ENCODE measurements at places on chromosomes 2 and 18. TPM values are rescaled to one million over a fixed set of nuclear protein-coding genes. Genes with fewer than 3 reads are reported as not detected.

DNA sequence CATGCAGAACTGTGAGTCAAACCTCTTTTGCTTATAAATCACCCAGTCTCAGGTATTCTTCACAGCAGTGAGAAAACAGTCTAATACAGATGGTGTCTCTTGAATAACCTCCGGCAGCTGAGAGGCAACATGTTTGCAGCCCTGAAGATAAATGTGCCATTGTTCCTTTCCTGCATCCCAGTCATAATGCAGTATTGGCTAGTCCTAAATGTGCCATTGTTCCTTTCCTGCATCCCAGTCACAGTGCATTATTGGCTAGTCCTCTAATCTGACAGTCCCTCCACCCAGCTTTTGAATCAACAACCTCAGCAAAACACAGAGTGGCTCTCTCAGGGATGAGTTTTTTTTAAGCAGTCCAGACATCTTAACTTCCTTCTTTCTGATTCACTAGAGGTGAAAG lies 550.7 kb downstream of the RIT2 start:
- DNase-seq, result no peak

GRCh38 chr2:16950436-16950835 lies 284.8 kb upstream of the CYRIA start:
- no peak for DNase-seq

DNA sequence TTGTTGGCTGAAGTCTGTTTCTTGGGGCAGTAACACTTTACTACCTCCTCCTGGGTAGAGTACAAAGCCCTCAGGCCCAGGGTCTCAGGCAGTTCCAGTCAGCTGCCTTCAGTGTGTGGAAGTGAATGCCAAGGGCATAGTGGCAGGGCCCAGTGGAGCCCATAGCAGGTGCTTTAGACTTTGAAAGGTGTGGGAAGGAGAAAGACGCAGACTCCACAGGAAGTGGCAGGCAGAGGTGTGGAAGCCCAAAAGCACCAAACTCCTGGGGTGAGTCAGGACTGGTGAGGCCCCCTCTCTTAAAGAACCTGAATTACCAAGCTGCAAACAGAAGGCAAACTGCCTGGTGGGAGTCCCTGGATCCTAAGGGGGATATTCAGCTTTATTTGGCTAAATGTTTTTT lies 45.3 kb downstream of the ADAM23 start:
- no peak for DNase-seq

DNA sequence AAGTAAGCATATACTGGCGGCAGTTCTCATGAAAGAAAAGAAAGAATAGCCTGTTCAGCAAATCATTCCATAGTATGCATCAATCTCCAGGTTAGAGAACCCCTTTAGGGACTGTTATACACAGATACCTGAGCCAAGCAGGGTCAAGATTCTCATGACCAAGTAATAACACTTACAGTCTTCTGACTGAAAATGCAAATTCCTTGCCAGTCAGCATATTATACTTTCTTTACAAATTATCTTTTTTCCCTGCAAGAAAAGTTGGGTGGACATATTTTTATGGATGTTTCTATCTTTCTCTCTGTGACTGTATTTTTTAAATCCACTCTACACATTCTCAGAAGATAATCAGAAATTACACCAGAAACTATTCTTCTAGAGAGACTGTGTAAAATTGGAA lies 120.4 kb upstream of the COL5A2 start:
- no peak for DNase-seq

DNA sequence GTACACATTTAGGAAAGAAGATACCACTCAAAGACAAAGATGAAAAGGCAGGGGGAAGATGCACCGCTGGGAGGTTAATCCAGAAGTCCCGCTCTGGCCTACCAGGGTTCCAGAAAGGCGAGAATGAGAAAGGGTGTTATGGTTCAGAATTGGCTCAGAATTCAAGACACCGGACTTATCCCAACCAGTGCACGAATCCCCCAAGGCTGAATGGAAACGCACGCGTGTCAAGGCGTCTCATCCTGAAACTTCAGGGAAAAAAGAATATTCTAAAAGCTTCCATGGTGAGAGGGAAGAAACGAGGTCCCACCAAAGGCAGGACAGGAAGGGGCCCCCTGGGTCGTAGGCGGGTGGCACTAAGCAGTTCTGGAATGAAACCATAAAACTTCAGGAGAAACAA lies 71.9 kb downstream of the SLC66A2 start:
- no peak for DNase-seq

- DNase-seq, result no peak
Observed at GRCh38 chr2:119062179-119062578, 96.4 kb downstream of the C1QL2 start.

DNA sequence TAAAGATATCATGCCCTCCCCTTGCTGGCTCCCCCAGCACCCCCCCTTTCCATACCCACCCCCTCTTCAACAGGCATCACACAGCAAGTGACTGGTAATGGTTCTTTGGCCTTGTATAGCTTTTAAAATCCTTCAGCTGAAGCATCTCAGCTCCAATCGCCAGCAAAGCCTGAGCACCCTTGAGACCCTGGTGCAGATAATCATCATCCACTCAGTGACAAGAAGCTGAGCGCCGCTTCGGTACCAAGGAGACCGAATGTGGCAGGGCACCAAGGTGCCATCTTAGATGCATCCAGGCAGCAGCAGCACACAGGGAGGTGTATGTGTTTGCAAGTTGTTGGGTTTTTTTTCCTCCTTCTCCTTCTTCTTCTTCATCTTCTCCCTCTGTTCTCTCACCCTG lies 232.7 kb downstream of the BCL11A start:
- no peak for DNase-seq

GRCh38 chr2:118417406-118418120 lies 329.3 kb downstream of the INSIG2 start:
- no peak for DNase-seq

DNA sequence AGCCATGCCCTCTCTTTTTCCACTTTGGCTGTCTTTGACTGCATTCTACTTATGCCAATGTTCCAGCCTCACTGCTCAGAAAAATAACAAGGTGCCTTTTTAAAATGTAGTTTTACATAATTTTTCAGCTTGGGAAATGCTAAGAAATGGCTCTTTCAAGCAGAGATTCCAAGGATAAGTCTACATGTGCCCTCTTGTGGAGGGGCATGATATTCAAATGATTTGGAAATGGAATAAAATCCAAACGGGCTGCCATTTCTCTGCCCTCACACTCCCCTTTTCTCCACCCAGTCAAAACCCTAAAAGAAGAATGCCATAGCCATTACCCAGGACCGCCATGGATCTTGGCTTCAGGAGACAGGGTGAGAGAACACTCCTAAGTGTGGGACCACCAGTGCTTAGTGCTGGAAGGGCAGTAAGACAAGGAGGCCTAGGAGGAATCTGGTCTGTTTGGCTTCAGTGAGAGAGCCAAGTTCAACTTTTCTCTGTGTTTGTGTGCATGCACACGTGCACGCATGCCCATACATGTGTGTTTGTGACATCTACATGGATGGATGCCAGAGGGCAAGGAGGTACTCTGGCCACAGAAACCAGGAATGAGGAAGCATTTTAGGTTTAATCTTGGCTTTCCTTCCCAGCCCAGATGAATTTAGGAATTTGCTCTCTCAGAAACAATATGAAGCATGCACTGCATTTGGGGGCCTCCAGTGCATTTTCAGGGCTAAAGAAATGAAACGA lies 174.0 kb upstream of the SLC14A2 start:
- DNase-seq, result peak; percentile 20

- no peak for DNase-seq
Observed at GRCh38 chr2:121778741-121779487, 23.5 kb downstream of the TSN start.

- peak; percentile 79 for DNase-seq
Observed at GRCh38 chr2:237691029-237691907, 63.9 kb downstream of the LRRFIP1 start.

- DNase-seq, result peak; percentile 82
Observed at GRCh38 chr2:10452312-10452711, 4.2 kb upstream of the ODC1 start.

DNA sequence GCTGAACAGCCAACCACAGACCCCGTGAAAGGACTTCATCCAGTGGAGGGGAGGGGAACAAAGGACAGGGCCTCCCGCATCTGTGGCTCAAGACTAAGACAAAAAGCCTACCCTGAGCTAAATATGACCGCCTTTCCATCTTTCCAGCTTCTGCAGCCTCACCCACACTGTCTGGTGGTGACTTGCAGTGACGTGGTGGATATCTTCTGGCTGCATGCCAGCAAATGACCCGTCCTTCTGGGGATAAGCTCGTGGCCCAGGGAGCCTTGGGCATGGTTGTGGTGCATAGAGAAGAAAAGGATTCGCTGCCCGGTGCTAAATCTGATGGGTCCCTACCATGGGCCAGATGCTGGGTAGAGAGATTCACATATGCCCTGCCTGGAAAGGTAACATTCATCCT lies 8.7 kb upstream of the NGEF start:
- DNase-seq, result no peak

DNA sequence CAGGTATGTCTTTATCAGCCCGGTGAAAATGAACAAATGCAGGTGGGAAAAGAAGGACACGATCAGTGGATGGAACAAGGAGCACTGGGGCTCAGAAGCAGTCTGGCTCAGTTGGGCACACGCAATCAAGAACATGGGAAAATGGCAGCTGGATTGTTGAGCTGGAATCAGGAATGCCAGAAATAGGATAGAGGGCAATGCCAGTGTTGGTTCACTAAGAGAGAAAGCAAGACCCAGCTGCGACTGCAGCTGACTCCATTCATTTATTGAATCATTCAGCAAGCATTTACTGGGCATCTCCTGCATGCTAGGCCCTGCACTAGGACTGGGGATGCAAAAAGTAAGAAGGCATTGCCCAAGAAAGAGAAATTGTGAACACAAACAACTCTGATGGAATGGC lies 13.6 kb upstream of the TTR start:
- no peak for DNase-seq

- DNase-seq, result no peak
Observed at GRCh38 chr2:71560638-71561011, 107.3 kb downstream of the DYSF start.

- peak; percentile 25 for DNase-seq
Observed at GRCh38 chr2:54176577-54176976, 61.2 kb downstream of the ACYP2 start.

DNA sequence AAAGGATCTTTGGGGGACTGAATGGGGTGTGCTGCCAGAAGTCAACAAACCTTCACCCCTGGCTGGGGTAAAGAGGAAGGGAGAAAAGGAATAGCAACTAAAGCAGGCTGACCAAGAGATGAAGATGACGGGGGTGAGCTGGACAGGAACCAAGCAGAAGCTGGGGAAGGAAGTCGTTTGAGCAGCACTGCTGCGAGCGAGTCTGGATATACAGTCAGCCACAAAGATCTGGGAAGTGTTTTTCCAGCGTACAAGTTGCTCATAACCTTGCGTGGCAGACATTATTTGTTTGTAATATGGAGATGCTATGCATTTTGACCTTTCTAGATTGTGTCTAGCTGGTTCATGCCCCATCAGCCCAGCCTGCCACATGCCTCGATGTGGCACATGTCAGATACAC lies 71.2 kb downstream of the EIF2AK3 start:
- no peak for DNase-seq

- DNase-seq, result peak; percentile 91
Observed at GRCh38 chr2:240997856-240998705, at the start of gene SNED1. SNED1 (plus strand) TSS chr2:240998618; CDS start chr2:240998838, 220 bp downstream.

DNA sequence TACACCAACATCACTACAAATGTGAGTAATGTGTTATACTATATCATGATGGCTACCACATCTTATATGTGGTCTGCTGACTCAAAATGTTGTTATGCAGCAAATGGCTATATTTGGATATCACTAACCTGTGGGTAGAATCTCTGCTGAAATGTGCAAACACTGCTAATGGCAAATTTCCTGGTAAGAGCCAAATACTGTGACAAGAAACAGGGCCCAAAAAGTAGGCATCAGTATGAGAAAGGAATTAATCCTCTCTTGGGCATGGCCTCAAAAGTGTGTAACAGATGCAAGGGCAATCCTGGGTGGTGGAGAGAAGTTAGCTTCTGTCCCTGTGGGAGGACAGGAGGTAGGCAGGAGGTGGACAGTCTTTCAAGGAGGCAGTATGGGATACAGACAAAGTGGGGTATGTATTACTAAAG lies 13.3 kb downstream of the ATF2 start:
- DNase-seq, result no peak

DNA sequence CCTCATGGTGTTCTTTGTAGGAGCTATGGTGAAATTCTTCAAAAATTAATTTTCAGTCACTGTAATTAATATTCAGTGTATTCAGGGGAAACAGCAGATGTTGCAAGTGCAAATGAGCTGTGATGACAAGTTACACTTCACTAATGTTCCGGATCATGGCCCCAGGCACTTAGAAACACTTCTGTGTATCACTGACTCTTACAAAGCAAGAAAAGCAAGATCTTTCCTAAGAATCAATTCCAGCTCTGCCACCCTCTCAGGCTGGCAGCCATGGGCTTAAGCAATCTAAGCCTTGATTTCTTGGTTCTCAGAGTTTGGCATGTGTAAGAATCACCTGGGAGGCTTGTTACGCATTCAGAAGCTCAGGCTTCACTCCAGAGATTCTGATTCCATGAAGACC lies 78.0 kb downstream of the MARCHF4 start:
- no peak for DNase-seq

DNA sequence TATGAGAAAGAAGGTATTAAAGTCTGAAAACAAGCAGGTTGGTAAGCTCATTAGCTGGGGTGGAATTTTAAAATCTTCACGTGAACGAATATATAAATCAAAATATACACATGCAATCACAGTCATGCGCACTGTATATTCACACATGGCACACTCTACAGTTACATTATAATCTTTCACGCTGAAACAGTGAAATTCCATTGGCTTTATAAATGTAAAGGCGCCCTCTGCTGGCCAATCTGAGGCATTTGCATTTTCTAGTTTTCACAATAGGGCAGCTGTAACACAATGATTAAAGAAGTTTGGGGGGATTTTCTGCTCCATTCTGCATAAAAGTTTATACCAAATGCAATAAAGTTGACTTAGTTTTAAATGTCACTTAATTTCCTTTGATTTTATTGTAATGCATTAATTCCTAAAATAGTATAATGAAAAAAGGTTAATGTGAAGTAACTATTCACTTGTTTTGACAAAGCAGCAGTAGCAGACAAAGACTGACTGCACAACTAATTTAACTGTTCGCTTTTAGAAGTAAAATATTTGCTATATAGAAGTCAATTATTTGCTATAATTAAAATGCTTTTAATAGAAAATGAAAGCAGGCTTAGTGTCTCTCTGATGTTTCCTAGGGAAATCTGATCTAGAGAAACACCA lies 17.2 kb downstream of the IFIH1 start:
- no peak for DNase-seq

DNA sequence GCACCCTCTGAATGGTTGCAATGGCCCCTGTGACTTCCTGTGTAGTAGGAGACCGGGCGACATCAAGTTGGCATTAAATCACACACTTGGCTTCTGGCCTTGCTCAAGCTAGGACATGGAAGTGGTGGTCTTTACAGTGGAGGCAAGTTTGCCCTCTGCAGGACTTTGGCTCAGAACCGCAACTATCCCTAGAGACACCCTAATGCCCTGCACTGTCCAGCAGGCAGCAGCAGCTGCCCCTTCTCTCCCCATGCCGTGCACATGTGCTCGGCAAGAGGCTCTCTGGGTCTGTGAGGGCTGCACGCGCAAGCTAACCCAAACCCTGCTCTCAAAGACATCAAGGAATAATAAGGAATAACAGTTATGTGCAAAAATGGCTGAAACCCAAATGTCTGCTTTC lies 106.5 kb downstream of the COL6A3 start:
- DNase-seq, result no peak

ERBB4 gene
- 0.05 TPM for total RNA-seq

CCDC68 gene
- 54.3 TPM for total RNA-seq

TEX44 gene
- not detected for total RNA-seq

GKN2 gene
- total RNA-seq, result not detected

ANKRD23 gene
- 5.1 TPM for total RNA-seq

ACADL gene
- 0.95 TPM for total RNA-seq

KCNE4 gene
- total RNA-seq, result 2.0 TPM

SEMA4F gene
- total RNA-seq, result 4.4 TPM

HYCC2 gene
- 55.6 TPM for total RNA-seq

DNAH7 gene
- 3.0 TPM for total RNA-seq

RGPD8 gene
- 18.8 TPM for total RNA-seq

POTEC gene
- not detected for total RNA-seq

Data from mucosa of descending colon (tissue), 3 donors.